Brain microvascular endothelial cell (primary cell): ENCODE measurements at places on chromosomes 7 and 10.

GRCh38 chr7:78594156-78594555 is 795.6 kb downstream of the PHTF2 start:
- DNase-seq = peak; percentile 8

DNA sequence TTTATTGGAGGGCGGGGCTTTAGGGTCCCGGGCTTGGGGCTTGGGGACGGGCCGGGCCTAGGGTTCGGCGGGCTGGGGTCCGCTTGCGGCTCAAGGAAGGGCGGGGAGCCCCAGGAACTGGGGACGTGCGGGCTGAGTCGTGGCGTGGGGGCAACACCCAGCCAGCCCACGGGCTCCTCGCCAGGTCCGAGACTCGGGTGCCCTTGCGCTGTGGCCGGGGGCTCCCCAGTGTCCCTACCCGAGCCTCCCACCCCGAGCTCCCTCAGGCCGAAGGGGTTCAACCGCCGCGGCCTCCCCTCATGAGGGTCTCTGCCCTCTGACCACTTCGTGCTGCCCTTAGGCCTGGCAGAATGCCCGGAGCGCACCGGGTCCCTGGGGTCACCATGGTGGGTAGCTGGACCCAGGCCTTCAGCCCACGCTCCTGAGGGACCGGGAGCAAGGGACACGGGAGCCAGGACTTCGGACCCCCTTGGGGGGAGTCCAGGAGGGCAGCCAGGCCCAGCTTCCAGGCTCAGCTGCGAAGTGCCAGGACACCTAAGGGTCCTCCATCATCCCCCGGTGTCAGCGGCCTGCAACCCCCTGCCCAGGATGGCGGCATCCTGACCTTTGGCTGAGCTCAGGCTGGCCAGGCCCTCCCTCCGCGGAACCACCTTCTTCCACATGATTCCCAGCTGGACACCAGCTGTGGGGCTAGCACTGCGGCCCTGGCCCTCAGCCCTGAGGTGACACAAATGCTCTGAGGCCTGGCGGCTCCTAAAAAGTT is 524 bp upstream of the FUOM start:
- DNase-seq = no peak

- DNase-seq = no peak
Observed at GRCh38 chr10:61321041-61321857, 131.9 kb downstream of the TMEM26 start.

DNA sequence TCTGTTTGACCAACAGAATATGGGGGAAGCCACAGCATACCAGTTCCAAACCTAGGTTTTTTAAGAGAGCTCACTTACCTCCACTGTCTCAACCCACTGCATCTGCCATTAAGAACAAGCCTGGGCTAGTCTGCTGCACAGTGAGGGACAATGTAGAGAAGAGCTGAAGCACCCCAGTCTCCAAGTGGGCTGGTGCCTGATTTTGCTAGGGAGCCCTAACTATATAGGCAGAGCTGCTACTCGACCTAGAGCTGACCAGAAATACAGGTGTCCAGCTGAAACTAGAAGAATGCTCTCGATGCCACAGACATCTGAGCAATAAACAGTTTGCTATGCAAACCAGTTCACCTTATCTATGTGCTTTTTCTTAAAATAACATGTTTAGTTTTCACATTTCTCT is 106.9 kb upstream of the BET1 start:
- no peak for DNase-seq

DNA sequence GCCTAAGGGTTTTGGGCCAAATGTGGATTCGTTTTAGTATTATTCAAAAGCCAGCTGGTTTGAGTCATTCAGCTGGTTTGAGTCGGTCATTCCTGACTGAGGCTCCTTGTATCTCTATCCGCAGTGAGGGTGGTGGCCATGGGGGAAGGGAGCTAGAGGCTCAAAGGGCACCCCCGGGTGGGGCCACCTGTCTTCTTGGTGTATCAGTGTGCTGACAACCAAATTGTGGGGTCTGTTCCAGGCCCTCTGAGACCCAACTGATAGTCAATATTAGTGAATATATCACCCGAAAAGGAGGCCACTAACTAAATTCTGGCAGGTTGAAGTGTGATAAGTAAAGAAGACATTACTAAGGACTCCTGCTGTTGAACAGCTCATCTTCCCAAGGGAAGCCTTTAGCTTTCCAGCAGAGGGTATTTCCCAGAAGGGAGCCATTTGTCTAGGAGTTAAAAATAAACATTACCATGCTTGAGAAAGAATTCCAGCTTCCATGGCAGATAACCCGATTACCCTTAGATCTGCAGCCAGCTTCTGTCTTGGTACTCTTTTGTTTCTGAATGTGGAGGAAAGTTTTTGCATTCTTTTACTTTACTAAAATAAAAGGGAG is 29.9 kb upstream of the DDX50 start:
- DNase-seq = peak; percentile 61

- no peak for DNase-seq
Observed at GRCh38 chr7:75843613-75844116, 30.1 kb upstream of the CCL24 start.

- no peak for DNase-seq
Observed at GRCh38 chr7:23410446-23411183, 59.7 kb downstream of the IGF2BP3 start.

GRCh38 chr7:100547872-100548271 is 8.9 kb downstream of the AGFG2 start:
- no peak for DNase-seq

DNA sequence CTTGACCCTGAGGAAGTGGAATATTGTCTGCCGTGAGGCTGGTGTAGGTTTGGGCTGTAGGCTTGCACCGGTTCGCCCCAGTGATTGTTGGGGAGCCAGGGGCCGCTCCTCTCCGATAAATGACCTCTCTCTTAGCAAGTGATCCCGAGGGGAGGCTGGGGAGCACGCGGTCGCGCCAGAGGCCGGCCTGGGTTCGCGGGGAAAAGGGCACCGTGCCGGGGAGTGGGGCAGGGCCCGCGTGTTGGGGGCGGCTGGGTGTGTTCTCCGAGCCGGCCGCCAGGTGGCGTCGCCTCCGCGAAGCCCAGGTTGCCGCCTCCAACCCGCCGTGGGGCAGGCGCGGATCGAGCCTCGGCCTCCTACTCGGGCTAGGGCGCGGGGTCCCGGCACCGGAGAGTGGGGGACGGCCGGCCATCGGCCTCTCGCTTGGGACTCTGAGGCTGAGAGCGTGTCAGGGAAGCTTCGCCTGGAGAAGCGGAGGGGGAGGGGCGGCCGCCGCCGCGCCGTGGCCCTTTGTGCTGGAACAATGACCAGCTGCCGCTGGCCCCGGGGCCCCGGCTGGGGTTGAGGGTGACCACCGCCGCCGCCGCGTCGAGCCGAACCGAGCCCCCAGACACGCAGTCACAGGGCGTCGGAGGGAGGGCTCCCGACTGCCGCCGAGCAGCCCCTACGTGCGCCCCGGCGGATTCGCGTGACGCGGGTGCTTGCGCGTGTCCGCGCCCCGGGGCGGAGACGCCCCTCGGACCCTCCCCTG is 442 bp upstream of the LZTS2 start:
- peak; percentile 39 for DNase-seq

DNA sequence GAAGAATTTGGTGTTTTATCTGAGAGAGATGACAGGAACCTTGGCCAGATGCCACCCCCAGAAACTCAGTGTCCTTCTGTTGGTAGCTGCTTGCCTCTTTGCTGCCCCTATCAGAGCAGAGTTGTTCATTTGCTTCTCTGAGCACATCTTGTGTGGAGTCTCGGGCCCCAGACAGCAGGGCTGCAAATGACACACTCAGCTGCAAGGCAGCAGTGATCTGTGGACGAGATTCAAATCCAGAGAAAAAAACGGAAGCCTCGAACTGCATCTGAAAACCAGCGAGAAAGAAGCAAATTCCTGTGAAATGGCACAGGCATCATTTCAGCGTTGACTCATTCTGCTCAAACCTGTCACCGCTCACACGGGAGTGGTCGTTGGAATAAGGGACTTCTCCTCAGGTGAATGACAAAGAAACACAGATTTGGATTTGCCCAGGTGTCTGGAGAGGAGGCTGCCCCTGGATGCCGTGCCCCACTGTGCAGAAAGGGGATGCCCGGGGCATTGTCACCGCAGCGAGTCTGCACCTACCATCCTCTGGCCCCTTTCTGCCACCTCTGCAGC is 144.7 kb downstream of the PFKFB3 start:
- no peak for DNase-seq

- no peak for DNase-seq
Observed at GRCh38 chr7:17968791-17969715, 28.8 kb upstream of the SNX13 start.

GRCh38 chr7:41029072-41029499 is 673.8 kb downstream of the INHBA start:
- peak; percentile 99 for DNase-seq

GRCh38 chr10:69328380-69328735 is 50.1 kb downstream of the HK1 start:
- DNase-seq = no peak

- no peak for DNase-seq
Observed at GRCh38 chr10:132158122-132158741, 28.5 kb upstream of the DPYSL4 start.

DNA sequence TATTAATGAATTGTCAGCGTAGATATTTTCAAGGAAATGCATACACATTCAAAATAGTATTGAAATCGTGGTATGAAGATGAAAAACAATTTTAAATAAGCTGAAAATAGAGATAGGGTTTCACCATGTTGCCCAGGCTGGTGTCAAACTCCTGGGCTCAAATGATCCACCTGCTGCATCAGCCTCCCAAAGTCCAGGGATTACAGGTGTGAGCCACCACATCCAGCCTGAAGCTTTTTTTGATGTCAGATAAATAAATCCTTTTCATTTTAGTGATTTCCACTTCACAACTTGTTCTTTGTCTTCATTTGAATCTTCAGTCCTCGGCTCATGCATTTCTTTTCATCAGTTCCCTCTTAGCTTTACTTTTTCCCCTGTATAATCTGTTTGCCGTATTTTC is 4.6 kb downstream of the CDK13 start:
- no peak for DNase-seq

- no peak for DNase-seq
Observed at GRCh38 chr7:44491229-44491628, 771 bp upstream of the NUDCD3 start.

DNA sequence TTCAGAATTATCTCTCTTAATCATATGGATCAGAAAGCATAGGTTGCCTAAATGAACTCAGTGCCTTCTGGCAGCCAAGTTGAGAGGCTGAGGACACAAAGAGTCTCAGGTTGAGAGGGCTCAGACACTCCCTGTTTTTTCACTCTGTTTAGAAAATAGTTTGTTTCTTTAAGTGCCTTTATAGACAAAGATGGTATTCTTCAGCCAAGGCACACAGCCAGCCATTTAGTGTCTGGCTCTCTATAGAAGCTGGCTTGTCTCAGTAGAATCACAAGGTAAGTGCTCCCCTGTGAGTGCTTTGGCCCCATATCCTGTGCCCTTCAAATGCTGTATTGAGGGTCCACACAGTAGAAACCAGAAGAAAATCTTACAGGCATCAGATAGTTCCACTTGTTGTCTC is 3.6 kb downstream of the GPR158 start:
- DNase-seq = no peak

GRCh38 chr10:1107679-1108078 is 51.5 kb downstream of the WDR37 start:
- DNase-seq = no peak

- no peak for DNase-seq
Observed at GRCh38 chr10:4170633-4171314, 385.8 kb upstream of the KLF6 start.

DNA sequence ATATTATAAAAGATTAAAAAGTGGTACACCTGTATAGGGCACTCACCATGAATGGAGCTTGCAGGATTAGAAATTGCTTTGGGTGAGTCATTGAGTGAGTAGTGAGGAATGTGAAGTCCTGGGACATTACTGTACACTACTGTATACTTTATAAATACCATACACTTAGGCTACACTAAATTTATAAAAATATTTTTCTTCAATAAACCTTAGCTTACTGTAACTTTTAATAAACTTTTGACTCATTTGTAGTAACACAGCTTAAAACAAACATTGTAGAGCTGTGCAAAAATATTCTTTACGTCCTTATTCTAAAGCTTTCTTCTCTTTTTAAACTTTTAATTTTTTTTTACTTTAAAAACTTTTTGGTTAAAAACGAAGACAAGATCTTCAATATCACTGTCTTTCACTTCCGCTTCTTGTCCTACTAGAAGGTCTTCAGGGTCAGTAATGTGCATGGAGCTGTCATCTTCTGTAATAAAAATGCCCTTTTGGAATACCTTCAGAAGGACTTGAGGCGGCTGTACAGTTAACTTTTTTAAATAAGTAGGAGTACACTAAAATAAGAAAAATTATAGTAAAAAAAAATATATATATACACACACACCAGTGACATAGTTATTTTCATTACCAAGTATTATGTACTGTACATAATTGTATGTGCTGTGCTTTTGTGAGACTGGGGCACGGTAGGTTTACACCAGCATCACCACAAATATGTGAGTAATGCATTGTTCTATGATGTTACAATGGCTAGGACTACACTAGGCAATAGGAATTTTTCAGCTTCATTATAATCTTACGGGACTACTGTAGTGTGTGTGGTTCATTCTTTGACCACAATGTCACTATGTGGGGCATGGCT is 3.5 kb downstream of the STK31 start:
- DNase-seq = peak; percentile 75

- no peak for DNase-seq
Observed at GRCh38 chr10:131314148-131314547, 2.6 kb upstream of the TCERG1L start.
